ENCODE measurements at places on chromosomes 1 and 21. TPM values are rescaled to one million over a fixed set of nuclear protein-coding genes. Genes with fewer than 3 reads are reported as not detected.

- DNase-seq, result no peak
Measured at GRCh38 chr1:183231545-183231944, 45.5 kb downstream of the LAMC2 start.

- no peak for DNase-seq
Measured at GRCh38 chr1:67889953-67890567, 56.8 kb upstream of the GNG12 start.

The CACNA1S gene
- total RNA-seq, result 5.3 TPM

DNA sequence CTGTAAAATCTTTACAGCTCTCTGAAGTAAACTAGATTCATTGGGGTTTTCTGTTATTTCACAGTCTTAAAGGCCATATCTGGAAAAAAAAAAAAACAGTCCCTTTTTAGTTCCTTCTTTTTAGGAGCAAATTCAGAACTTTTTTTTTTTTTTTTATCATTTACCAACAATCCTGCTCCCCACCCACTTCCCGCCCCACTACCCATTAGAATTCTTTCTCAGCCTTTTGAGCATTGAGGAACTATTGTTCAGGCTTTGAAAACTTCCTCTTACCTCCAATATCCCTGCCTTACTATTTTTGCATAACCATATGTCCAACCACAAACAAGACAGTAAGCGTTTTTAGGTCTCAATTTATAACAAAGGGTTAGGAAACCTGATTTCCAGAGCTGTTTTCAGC lies 330.1 kb downstream of the PLPP3 start:
- DNase-seq, result no peak

- no peak for DNase-seq
Measured at GRCh38 chr1:57549300-57549699, 125.4 kb upstream of the DAB1 start.

The NDUFS2 gene
- total RNA-seq, result 103 TPM

GRCh38 chr1:50047916-50048694 lies 24.4 kb upstream of the AGBL4 start:
- DNase-seq, result no peak

DNA sequence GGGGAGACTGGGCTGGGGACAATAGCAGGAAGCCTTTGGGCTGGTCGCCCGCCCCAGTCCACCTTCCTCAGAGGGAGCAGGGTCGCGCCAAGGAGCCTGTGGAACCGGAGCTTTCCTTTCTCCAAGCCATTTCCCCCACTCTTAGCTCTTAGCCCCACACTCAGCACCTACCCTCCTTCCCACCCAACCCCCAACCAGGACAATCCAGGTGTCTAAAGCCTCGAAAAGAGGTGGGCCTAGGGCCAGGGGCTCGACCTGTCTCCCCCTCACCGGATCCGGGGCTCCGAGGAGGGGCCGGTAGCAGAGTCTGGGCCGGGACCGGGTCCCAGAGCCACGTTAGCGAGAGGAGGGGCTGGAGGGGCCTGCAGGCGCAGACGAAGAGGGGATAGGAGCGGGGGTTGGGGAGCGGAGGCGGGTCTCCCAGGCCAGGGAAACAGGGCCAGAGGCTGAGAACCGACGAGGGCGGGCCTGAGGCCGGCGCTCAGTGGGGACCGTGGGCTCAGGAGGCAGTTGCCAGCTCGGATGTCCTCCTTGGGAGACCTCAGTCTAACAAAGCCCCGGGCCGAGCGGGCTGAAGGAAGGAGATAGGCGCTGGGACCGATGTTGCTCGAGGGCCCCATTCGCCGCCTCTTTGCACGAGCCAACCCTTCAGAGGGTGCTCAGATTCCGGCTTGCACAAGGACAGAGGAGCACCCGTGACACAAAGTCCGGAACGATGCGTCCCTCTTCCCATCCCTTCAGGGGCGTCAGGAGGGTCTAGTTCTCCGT lies 943 bp downstream of the SEMA6C start:
- DNase-seq, result no peak

- DNase-seq, result no peak
Measured at GRCh38 chr1:168135921-168136708, 615 bp downstream of the GPR161 start.

GRCh38 chr1:25872713-25873112 lies 2.8 kb downstream of the PAQR7 start:
- no peak for DNase-seq

The HSPA6 gene
- 8.2 TPM for total RNA-seq

The DCAF6 gene
- total RNA-seq, result 67.0 TPM

- DNase-seq, result no peak
Measured at GRCh38 chr1:228289996-228290881, 82.4 kb downstream of the OBSCN start.

The FAM110D gene
- total RNA-seq, result 0.30 TPM

The DNM3 gene
- 5.2 TPM for total RNA-seq

DNA sequence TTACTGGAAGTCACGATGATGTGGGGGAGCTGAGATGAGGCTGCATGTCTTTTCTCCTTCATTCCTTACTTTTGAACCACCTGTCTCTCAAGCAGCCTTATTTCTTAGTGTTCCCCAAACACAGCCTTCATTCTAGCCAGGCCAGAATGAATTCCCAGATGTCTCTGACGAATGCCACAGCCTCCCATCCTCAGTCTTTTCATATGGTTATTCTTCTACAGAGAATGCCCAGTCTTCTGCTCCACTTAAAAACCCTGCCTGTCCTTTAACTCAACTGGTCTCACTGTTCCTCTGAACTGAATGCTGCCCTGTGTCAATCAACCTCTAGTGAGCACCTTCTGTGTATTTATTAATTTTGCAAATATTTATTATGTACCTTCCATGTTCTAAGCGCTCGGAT lies 156.2 kb downstream of the PLA2G4A start:
- DNase-seq, result no peak

The RYR2 gene
- total RNA-seq, result 1.1 TPM

DNA sequence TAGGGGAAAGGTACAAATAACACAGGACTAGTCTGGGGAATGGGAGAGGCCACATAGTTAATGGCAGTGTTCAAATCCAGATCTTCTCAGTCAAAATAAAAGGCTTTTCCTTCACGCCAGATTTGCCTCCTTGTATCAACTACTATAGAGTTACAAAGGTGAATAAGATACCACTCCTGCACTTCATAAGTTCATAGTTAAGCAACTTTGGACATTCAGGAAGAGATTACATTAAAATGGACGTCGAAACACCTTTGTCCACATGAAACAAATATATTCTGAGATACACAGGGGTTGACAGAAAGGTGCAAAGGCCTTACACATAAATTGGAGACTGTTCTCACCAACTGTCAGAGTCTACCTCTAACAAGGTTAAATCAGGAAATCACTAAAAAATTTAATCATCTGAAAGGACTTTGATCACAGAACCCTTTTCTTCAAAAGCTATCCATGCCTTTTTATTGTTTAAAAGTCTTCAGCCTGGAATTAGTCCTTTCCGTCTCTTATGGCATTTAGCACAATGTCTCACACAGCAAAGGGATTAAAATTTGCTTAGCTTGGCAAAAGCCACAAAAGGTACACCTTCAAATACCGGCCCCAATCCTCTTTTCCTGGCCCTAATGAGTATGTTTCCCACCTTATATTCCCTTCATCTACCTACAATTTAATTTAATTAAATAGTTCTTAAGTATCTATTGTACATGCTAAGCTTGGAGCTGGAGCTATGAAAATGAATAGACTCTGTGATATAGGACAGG lies 8.1 kb downstream of the F5 start:
- no peak for DNase-seq

DNA sequence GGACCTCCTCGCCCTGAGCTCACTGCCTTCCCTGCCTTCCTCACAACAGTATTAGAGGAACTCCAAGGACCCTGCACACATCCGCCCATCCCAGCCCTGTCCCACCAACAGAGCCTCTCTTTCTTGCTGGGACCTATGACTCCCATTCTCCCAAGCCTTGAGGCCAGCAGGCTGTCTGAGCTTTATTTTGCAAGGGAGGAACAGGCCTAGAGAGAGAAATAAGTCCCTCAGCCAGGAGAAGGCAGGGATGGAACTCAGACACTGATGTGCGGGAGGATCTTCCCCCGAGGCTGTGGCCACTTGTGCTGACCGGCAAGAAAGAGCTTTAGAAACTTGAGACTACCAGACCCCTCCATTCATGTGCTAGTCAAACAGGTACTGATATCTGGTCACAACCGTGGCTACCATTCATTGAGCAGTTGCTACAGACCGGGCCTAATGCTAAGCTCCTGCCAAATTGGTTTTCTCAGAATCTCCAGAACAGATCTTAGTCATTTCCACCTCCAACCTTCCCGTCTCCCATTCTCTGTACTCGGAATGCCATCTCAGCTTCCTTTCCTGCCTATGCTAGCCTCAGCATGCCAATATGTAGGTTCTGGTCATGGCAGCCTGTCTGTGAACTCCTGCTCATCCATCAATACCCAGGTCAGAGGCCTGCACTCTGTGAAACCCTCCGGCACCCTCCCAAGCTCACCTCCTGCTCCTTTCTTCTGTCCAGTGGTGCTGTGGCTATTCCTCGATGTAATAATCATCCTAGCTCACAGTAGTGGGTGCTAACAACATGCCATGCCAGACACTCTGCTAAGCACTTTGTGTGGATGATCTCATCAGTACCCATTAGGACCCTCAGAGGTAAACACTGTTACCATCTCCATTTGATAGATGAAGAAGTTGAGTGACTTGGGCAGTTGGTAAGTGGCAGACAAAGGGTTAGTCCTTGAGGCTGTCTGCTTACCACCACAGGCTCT lies 3.8 kb downstream of the TMEM54 start:
- DNase-seq, result no peak

- DNase-seq, result no peak
Measured at GRCh38 chr1:164641353-164641730, 82.4 kb downstream of the PBX1 start.

DNA sequence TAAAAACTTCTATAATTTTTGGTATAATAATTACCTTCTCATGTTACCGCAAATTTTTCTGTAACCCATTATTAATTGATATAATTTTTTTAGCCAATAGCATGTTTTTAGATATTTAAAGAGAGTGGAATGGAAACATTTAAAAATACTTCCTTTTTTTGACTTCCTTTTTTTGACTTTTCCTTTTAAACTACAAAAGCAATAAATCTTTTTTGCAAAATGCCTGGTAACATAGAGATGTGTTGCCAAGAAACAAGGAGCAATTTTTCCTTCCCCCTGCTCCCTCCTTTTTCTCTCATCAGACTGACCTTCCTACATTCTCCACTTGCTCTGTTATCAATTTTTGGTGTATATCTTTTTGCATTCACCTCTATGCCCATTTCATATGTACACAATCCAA lies 666.2 kb downstream of the ADGRL2 start:
- DNase-seq, result no peak

DNA sequence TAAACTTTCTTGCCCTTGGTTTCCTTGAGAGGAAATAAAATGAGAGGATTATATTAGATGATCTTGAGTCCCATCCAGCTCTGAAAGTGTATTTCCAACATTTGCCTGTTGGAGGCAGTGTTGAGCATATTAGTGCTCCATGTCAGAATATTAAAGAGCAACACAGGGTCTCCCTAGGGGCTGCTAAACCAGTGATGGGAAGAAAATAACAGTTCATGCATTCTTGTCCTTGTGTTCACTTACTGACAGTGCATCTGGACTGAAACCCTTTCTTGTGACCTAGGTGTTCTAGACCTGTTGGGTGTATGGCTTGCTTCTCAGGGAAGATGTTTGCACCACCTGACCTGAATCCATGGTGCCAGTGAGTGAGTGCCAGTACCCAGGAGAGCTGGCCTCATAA lies 124.7 kb upstream of the KIAA0040 start:
- no peak for DNase-seq

DNA sequence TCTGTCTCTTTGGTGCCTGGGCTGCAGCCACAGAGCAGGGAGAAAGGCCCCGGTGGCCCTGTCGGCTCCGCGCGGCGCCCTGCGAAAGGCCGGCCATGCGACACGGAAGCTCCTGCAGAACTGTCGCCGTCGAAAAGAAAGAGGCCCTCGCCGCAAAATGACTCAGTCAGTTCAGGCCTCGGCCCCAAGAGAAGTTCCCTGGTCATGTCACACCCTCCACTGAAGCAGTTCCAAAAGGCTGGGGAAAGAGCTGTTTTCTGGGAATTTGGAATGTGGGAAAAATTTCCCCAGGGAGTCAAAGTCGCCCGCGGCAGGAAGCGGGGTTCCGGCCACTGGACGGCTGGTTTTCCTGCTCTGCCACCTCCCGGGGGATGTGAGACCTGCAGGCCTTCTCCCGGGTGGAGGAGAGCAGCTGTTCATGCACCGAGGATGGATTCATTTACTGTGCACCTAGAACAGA lies 115.8 kb upstream of the ZNF678 start:
- DNase-seq, result no peak

DNA sequence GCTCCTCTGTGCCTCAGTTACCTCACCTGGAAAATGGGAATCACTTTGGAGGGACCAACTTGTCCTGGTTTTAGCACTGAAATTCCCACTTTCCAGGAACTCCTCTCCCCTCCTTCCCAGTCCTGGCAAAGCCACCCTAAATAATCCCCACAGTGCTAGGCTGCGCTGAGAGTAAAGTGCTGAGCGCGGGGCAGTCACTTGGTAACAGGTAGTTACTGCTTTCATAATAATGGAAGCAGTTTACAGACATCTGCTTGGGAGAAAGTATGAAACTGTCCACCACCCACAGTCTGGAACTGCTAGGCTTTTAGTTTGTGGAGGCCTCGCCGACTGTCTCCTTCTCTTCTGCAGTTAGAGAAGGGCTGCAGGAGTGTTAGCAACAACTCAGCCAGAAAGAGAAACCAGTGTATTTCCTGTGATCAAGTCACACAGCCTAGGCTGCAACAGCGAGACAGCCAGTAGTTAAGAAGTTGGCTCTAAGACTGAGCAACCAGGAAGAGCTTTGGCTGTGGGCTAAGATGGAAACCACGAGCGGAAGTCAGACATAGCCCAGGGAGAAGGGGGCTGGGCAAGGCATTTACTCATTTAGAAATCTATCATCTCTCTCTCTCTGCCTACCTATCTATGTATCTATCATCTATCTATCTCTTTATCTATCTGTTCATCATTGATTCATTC lies 30.8 kb upstream of the ABCG1 start:
- no peak for DNase-seq

DNA sequence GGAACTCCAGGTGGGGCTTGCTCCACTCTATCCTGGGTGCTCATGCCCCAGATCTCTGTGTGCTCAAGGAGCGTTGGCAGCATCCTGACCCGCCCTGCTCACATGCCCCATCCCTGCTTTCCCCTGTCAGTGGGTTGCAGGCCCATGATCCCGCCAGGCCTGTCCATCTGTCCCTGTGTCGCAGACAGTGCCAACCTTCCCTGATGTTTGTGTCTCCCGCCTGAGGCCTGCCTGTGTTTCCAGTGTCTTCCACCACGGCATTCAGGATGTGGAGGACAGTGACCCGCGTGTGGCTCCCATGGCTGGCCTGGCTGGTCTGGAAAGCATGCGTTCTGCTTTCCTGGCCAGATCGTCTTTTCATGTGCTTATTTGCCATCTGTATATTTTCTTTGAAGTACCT lies 82.9 kb downstream of the PCBP3 start:
- DNase-seq, result no peak

The RHEX gene
- total RNA-seq, result 5.5 TPM

GRCh38 chr1:228161866-228162265 lies 3.7 kb upstream of the IBA57 start:
- no peak for DNase-seq
